Left renal pelvis (tissue), 4 donors: ENCODE measurements at places on chromosomes 5 and 9. TPM values are rescaled to one million over a fixed set of nuclear protein-coding genes. Genes with fewer than 3 reads are reported as not detected.

GLRA1 gene
- polyA plus RNA-seq, result not detected

SNCB gene
- not detected for polyA plus RNA-seq

GRCh38 chr5:139385061-139386049 is 2.3 kb upstream of the SLC23A1 start:
- no peak for DNase-seq

CNTRL gene
- polyA plus RNA-seq, result 30.4 TPM

DNA sequence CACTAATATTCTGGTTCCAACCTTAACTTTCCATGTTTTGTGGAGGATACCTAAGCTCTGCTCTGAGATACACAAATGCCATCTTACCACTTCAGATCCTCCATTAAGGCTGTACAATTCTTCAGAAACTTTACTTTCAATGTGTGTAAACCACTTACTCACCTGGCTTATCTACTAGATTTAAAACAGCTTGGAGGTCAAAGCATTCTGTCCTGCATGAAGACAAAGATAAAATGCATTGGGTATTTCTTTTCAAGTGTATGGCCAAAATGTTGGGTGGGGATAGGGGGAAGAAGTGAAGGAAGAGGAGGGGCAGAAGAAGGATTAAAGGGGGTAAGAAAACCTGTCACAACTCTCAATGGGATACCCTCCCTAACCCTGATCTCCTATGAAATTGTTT is 939 bp downstream of the GOLGA1 start:
- no peak for DNase-seq

- peak; percentile 35 for DNase-seq
Observed at GRCh38 chr5:134177369-134178095, 782 bp upstream of the SKP1 start.

GRCh38 chr9:75582870-75583269 is 307.6 kb upstream of the PCSK5 start:
- no peak for DNase-seq
